ENCODE measurements at places on chromosomes 3 and 15.

GRCh38 chr15:41853831-41854230 lies 15.2 kb downstream of the PLA2G4B start:
- no peak for DNase-seq

DNA sequence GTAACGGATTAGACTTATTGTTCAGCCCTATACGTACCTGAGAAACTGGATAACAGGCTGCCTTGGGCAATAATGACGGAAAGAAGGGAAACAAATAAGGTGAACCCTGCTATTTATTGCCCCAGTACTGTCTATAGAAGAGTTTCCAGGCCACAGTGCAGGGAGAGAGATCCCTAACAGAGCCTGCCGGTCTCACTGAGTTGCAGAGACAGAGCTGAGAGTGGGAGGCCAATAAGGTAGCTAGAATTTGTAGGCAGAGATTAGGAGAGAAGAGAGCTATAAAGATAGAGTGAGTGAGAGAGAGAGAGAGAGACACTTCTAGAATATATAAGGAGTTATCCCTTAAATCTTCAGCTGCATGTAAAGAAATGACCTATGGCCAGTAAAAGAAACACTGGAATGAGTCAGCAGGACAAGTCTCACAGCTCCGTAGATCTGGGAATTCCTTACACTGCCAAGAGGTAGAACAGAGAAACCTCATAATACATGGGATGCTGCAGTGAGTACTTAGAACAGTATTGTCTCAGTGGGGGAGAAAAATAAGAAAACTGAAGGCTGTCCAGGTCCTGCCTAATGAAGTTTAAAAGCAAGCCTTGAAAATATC lies 51.8 kb downstream of the ST3GAL6 start:
- no peak for DNase-seq

- DNase-seq: no peak
Measured at GRCh38 chr15:77038312-77039216, 32.3 kb downstream of the TSPAN3 start.

DNA sequence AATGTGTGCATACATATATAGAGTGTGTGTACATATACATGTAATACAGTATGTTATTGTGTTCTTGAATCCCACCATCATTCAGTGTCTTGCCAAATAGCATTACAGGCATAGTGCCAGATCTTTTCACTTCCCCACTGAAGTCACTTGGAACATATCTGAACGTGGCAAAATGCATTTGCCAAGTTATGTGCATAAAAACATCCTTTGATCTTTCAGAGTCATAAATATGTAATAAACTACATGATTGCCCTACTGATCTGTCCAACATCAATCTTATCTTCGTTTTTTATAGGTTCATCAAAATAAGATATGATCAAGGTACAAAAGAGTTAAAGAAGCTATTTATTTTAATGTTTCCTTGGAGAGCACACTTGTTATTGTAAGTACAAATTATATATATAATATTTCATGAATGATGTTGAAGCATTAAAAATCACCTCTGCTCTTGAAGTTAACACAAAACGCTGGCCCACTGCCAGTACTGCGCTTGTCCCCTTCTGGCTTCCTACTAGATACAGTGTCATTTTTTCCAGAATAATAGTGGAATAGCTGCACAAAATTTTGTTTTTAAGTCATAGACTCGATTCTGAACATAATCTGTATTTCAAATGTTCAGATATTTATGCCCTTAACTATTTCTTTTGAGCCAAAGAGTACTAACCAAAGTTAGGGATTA lies 549.5 kb upstream of the ARRDC4 start:
- DNase-seq: no peak

DNA sequence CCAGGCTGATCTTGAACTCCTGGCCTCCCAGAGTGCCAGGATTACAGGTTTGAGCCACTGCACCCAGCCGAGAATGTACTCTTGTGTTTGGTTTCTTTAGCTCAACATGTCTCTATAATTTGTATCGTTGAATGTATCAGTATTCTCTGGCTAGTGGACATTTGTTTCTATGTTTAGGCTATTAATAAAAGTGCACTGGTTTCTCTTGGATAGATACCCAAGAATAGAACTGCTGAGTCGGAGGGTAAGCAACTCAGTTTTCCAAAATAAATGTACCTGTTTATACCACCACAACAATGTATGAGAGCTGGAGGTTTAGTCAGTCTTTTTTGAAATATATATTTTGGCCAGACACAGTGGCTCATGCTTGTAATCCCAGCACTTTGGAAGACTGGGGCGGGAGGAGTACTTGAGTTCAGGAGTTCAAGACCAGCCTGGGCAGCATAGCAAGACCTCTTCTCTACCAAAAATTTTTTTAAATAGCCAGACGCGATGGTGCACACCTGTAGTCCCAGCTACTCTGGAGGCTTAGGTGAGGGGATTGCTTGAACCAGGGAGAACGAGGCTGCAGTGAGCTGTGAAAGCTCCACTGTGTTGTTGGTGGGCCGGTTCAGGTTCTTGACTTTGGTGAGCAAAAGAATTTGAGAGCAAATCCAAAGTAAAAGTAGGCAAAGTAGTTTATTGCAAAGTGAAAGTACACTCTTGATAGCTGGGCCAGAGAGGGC lies 7.7 kb upstream of the IVD start:
- DNase-seq: no peak

DNA sequence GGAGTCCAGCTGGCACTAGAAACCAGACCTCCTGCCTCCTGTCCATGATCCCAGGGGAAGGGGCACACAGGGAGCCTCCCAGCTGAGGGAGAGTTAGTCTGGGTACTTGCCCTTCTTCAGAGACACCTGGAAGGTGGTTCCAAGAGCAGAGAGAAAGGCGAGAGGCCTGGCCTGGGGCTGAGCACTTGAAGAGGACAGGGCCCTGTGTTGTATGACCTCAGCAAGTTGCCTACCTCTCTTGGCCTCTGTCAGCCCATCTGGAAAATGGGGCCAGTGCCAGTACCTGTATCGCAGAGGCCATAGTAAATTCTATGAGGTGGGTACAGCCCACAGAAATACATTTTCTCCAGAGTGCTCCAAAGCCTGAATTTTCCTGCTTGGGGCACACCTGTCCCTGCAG lies 19.5 kb downstream of the PTH1R start:
- DNase-seq: no peak

DNA sequence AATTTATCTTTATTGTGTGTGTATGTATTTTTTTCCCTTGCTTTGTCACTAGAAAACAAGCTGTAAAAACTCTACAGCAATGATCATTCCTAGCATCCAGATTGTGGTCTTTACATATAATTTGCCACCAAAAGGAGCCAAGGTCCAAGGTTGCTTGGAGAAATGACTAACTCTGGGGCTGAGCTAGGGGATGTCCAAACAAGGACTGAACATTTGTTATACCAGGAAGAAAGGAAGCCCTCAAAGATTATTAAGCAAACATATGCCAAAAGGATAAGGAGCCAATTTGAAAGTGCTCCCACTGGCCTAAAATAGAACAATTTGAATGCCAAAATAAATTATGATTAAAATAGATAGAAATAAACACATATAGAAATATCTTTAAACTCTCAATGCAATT lies 293.3 kb downstream of the ZIC1 start:
- no peak for DNase-seq

GRCh38 chr3:179852142-179852905 lies 184.4 kb downstream of the PEX5L start:
- DNase-seq: peak; percentile 47

GRCh38 chr3:198048445-198048844 lies 88.4 kb downstream of the LMLN start:
- no peak for DNase-seq

- DNase-seq: no peak
Measured at GRCh38 chr3:169305460-169305859, 358.1 kb downstream of the MECOM start.

GRCh38 chr15:91942720-91943394 lies 89.3 kb downstream of the SLCO3A1 start:
- peak; percentile 78 for DNase-seq

DNA sequence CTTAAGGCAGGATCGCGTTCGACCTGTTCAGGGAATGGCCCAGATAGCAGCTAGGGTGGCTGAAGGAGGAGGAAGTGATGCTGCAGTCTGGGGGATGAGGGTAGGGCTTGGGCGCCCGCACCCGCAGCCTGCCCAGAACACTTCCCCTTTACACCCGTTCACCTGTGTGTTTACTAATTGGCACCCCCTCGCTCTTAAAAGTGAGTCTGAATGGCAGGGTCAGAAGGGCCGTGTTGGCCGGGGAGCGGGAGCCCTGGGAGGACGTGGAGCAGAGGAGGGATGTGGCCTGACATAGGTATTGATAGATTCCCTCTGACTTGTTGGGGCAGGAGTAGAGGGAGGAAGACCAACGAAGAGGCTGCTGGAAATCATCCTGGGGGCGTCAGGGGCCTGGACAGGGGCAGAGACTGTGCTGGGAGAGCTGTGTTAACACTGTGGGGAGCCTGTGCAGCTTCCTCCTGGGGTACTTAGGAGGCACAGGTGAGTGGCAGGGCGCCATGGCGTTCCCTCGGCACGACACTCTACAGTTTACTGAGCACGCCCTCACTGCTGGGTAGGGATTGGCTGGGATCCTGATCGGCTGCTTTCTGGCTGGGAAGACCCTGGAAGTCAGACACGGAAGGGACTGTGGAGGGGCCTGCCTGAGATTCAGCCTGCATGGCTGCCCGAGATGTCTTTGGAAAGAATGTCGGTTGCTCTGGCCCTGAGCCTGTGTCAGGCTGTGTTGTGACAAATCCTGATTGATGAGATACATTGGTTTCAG lies 51.7 kb downstream of the SLC6A6 start:
- no peak for DNase-seq

DNA sequence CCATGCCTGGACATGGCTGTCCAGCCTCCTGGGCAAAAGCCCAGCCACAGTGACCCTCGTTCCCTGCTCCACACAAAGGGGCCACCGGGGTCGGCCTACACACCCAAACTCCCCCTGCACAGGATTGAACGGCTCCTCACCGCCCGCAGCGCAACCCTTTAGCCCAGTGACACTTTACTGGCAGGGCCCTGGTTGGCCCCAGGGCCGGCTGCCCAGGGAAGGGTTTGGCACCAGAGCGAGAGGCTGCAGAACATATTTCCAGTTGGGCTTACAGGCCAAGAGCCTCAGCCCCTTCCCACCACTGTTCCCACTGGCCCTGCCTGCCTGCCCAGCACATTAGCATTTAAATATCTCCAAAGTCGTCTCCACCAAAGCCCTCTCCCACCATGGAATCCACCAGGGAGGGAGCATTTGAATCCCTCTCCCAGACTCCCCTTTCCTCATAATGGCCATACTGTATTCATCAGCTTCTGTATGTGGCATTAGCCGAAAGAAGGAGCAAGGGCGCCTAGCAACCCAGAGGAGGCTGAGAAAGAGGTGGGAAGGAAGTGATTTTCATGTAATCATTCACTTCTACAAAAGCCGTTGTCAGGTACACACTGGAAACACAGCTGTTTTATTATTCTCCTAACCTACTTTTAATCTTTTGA lies 85.4 kb downstream of the SLC6A11 start:
- DNase-seq: no peak

GRCh38 chr3:88385090-88385489 lies 235.3 kb downstream of the C3orf38 start:
- DNase-seq: no peak

DNA sequence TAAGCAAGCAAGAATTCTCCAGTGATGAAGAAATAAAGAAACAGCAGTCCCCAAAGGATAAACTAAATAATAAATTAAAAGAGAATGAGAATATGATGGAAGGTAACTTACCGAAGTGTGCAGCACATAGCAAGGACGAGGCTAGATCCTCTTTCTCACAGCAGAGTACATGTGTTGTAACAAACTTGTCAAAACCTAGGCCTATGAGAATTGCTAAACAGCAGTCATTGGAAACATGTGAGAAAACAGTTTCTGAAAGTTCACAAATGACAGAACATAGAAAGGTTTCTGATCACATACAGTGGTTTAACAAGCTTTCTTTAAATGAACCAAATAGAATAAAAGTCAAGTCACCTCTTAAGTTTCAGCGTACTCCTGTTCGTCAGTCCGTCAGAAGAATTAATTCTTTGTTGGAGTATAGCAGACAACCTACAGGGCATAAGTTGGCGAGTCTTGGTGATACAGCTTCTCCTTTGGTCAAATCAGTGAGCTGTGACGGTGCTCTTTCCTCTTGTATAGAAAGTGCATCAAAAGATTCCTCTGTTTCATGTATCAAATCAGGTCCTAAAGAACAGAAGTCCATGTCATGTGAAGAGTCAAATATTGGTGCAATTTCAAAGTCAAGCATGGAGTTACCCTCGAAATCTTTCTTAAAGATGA lies 4.5 kb upstream of the SCG5 start:
- no peak for DNase-seq

DNA sequence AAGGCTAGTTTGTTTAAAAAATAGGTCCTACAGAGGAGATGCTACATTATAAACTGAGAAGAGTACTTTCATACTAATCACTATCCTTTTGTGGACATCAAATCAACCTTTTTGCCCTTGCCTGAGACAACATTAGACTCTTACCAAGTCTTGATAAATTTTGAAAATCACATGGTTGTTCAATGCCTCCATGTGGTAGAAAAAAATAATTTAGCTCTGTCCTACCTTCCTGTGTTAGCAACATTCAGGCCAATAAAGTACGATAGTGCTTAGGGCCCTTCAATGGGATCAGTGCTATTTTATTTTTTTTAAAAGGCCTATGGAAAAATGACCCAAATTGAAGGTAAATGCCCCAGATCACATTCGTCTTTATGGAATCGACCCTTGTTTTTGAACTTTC lies 5.0 kb upstream of the UBE2E1 start:
- DNase-seq: no peak

DNA sequence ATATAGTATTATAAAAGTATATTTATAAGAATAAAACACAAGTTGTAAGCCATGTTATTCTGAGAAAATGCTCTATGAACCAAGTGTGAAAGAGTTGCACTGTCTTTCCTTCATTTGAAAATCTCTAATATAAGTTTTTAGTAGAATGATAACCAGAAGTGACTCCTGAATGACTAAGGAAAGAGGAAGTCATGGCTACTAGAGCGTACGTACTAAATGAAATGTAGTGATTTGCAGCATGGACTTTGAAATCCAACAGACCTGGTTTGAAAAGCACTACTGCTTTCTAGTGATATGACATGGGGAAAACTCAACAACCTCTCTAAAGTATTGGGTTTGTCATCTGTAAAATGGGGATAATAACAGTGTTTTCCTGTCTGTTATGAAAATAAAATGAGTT lies 10.3 kb upstream of the DNAJC13 start:
- no peak for DNase-seq

GRCh38 chr15:31799715-31800321 lies 230.5 kb upstream of the CHRNA7 start:
- DNase-seq: no peak

- peak; percentile 6 for DNase-seq
Measured at GRCh38 chr3:101519685-101520365, 6.8 kb upstream of the SENP7 start.

- DNase-seq: peak; percentile 54
Measured at GRCh38 chr3:49813497-49814174, at the start of gene UBA7. Gene UBA7 (minus strand): TSS chr3:49813953. CDS start chr3:49813787, 166 bp downstream.

GRCh38 chr3:178454726-178455125 lies 81.5 kb upstream of the KCNMB2 start:
- no peak for DNase-seq

GRCh38 chr3:26193558-26193957 lies 403.7 kb downstream of the OXSM start:
- no peak for DNase-seq

GRCh38 chr3:45003859-45004258 lies 22.2 kb upstream of the CLEC3B start:
- no peak for DNase-seq

GRCh38 chr3:173739726-173740125 lies 342.2 kb downstream of the NLGN1 start:
- no peak for DNase-seq
